Left ventricle myocardium inferior (tissue), 1 donor: ENCODE measurements at places on chromosomes 2 and 18. TPM values are rescaled to one million over a fixed set of nuclear protein-coding genes. Genes with fewer than 3 reads are reported as not detected.

GRCh38 chr2:237533668-237534161 lies 32.7 kb upstream of the PRLH start:
- no peak overlapping the region for H3K4me3 ChIP-seq
- H3K4me1 ChIP-seq, result no peaks in the 10 kb centered on the region
- peaks cover 40% of the 10 kb centered on the region for H3K36me3 ChIP-seq
- no peaks in the 10 kb centered on the region for H3K27me3 ChIP-seq
- DNase-seq, result no peak

GRCh38 chr2:236982693-236983455 lies 102.8 kb upstream of the COPS8 start:
- H3K27me3 ChIP-seq, result no peaks in the 10 kb centered on the region
- DNase-seq, result no peak
- H3K27ac ChIP-seq, result no peak overlapping the region
- no peak overlapping the region for H3K4me3 ChIP-seq
- no peaks in the 10 kb centered on the region for H3K36me3 ChIP-seq
- no peaks in the 10 kb centered on the region for H3K4me1 ChIP-seq

GRCh38 chr2:208062961-208063360 lies 37.6 kb upstream of the PLEKHM3 start:
- peaks cover 6% of the 10 kb centered on the region for H3K27me3 ChIP-seq
- no peaks in the 10 kb centered on the region for H3K36me3 ChIP-seq
- H3K4me3 ChIP-seq, result no peak overlapping the region
- DNase-seq, result no peak

GRCh38 chr18:35193316-35193715 lies 47.5 kb upstream of the ZNF397 start:
- H3K4me1 ChIP-seq, result no peaks in the 10 kb centered on the region
- H3K27ac ChIP-seq, result no peak overlapping the region
- no peak for DNase-seq
- no peaks in the 10 kb centered on the region for H3K27me3 ChIP-seq
- no peak overlapping the region for H3K4me3 ChIP-seq

DNA sequence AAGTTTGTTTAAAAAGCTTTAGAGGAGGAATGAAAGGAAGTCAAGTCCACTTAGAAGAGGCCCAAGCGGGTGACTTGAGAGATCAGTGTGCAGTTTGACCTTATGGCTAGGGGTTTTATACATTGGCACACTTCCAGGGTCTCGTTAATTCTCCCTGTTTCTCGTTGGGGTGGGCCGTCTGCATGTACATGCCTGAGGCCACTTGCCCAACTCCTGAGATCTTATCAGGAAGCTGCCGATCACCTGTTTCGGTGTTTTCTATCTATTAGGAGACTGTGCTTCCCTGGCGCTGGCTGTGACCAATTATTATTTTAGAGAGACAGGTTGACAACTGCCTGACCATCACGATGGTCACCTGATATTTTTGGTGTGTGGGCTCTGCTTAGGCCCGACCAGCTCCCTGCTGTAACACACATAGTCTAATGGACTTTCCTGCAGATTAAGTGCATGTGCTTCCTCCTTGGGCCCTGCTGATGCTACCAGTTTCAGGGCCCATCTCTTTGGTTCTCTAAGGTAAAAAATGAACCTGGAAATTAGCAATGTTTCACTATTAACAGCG lies 31.0 kb upstream of the MSH6 start:
- no peak overlapping the region for H3K4me3 ChIP-seq
- no peak for DNase-seq
- no peaks in the 10 kb centered on the region for H3K4me1 ChIP-seq
- no peak overlapping the region for H3K27ac ChIP-seq
- no peaks in the 10 kb centered on the region for H3K36me3 ChIP-seq

DNA sequence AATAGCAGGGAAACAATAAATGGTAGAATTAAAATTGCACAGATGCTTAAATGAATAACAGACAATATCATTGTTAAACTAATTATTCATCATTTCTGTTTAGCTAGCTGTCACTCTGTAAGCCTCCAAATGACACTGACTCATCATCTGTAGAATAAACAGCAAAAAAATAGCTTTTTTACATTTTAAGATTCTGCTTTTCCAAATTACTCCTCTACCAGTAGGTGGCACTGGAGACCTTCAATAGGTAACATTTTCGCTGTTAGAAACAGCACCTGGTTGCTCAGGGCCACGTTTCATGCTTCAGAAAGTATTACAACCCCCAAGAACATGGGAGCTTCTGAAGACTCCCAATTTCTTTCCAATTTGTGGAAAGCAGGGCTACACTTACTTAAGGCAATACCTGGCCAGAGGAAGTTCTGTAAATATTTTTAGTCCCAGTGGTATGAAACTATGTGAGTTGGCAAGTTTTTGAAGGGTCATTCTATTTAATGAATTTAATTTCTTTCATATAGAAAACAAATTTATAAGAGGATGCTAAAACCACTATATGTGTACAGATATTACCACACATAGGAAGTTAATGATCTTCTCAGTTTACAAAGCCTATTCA lies 45.4 kb downstream of the TTN start:
- DNase-seq, result no peak
- H3K27me3 ChIP-seq, result no peaks in the 10 kb centered on the region
- H3K4me3 ChIP-seq, result no peak overlapping the region
- no peak overlapping the region for H3K27ac ChIP-seq
- H3K4me1 ChIP-seq, result peaks cover 30% of the 10 kb centered on the region

- H3K4me3 ChIP-seq, result no peak overlapping the region
- DNase-seq, result no peak
- no peaks in the 10 kb centered on the region for H3K36me3 ChIP-seq
- no peaks in the 10 kb centered on the region for H3K4me1 ChIP-seq
- no peaks in the 10 kb centered on the region for H3K27me3 ChIP-seq
Measured at GRCh38 chr18:51767293-51767692, 569.8 kb upstream of the MEX3C start.

- no peaks in the 10 kb centered on the region for H3K36me3 ChIP-seq
- DNase-seq, result no peak
- H3K27ac ChIP-seq, result no peak overlapping the region
Measured at GRCh38 chr2:229650901-229651300, 63.5 kb downstream of the DNER start.

GRCh38 chr2:133532919-133533318 lies 35.3 kb downstream of the NCKAP5 start:
- no peak overlapping the region for H3K27ac ChIP-seq
- H3K36me3 ChIP-seq, result no peaks in the 10 kb centered on the region
- DNase-seq, result no peak
- no peaks in the 10 kb centered on the region for H3K4me1 ChIP-seq

DNA sequence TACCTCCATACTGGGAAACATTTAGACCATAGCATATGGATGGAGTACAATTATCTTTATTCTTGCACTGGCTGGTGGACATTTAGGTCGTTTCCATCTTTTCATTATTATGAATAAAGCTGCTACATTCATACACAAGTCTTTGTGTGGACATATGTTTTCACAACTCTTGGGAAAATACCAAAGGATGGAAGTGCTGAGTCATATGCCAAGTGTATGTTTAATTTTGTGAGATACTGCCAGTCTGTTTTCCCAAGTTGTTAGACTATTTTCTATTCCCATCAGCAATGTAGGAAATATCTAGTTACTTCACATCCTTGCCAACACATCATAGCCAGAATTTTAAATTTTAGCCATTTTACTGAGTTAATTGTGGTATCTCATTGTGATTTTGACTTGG lies 91.5 kb downstream of the GALNT13 start:
- no peaks in the 10 kb centered on the region for H3K27me3 ChIP-seq
- H3K27ac ChIP-seq, result no peak overlapping the region
- no peak overlapping the region for H3K4me3 ChIP-seq
- no peaks in the 10 kb centered on the region for H3K36me3 ChIP-seq
- H3K4me1 ChIP-seq, result no peaks in the 10 kb centered on the region

DNA sequence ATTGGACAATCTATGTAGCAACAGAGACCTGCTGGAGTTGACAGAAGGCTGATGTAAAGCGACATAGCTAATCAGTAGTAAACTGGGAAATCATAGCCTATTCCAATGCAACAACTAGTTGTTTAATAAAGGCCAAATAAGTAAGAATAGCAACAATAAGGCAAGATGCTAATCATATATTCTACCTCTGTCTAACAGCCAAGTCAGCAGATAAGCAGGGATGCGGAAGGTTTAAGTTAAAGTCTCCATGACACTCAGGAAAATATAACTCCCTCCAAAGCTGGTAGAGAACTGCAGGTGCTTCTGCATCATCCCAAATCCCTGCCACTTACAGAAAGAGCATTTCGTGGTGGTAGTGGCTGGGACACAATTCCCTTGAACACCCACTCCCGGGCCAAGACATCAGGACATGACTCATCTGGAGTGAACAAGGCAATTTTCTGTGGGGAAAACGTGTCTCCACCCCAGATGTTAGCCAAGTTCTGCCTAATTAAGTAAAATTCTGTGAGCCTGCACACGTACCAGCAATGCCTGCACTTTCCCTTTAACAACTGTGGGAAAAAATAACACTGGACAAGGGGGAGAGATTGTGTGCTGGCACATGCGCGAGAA lies 413.6 kb upstream of the ID2 start:
- H3K4me1 ChIP-seq, result peaks cover 17% of the 10 kb centered on the region
- no peak overlapping the region for H3K4me3 ChIP-seq
- no peaks in the 10 kb centered on the region for H3K36me3 ChIP-seq
- peak; percentile 38 for DNase-seq

DNA sequence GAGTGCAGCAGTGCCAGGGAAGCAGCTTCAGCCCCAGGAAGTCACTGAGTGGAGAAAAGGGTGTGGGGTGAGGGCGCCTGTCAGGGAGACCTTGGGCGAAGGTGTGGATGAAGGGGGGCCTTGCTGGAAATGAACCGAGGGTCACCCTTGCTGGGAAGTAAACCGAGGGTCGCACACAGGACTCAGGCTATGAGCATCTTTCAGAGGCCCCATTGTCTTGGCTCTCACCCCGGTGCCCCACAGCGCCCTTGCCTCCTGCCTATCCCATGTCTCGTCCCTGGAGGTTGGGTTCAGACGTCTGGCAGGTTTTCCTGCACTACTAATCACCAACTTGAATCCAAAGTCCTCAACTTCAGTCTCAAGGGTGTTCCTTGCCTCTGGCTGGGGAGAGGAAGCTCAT lies 122.8 kb upstream of the PXDN start:
- no peaks in the 10 kb centered on the region for H3K36me3 ChIP-seq
- no peak overlapping the region for H3K27ac ChIP-seq
- H3K4me1 ChIP-seq, result no peaks in the 10 kb centered on the region
- peaks cover 89% of the 10 kb centered on the region for H3K27me3 ChIP-seq
- H3K4me3 ChIP-seq, result no peak overlapping the region

DNA sequence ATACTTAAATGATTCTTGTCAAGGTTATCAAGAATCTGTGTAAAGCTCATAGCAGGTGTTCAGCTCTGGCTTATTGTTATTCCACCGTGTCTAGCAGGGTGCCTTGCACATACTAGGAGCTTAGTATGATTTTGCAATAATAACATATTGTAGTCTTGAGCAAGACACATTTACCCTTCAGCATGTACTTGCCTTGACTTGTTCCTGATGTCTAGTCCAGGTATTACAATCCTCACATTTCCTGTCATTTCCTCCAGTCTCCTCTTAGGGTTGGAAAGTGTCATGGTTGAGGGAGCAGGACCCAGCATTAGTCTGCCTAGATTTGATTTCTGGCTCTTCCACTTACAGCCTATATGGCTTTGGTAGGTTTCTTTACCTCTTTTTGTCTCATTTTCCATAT lies 246.1 kb downstream of the RAD51AP2 start:
- no peaks in the 10 kb centered on the region for H3K4me1 ChIP-seq
- no peak overlapping the region for H3K4me3 ChIP-seq
- H3K27me3 ChIP-seq, result peaks cover 6% of the 10 kb centered on the region
- no peaks in the 10 kb centered on the region for H3K36me3 ChIP-seq
- H3K27ac ChIP-seq, result no peak overlapping the region

DNA sequence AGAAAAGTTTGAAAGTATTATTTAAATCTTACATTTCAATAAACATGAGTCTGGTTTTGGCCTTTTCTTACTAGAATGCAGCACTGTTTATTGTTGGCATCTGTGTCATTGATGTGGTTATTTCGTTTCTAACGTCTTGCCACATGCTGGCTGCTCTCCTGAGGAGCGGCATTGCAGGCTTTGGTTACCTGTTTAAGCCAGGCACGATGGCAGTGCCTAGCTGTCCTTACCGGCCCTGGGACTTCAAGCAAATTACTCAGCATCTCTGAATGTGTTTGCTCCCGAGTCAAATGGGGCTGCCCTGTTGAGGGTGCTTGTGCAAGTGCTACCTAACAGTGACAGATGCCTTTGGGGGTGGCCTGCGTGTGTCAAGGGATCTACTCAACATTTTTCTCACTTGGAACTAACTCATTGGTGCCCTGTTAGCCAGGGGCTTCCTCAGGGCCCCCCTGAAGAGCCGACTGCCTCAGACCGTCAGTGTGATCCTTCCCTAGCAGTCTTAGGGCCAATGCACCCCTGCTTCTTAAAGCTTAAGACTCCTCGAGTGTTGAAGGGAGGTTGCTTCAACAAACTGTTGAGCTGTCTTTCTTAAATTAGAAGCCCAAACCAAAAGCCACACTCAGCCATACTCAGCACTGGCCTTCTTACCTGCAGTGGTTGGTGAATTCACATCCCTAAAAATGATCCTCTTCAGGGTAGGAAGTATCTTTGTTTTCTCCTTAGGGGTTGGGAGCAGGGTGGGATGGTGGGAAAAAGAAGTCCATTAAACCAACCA lies 151.5 kb downstream of the NCK2 start:
- no peak overlapping the region for H3K4me3 ChIP-seq
- H3K27me3 ChIP-seq, result no peaks in the 10 kb centered on the region
- peaks cover 26% of the 10 kb centered on the region for H3K36me3 ChIP-seq

- no peak for DNase-seq
- H3K36me3 ChIP-seq, result no peaks in the 10 kb centered on the region
- H3K4me3 ChIP-seq, result no peak overlapping the region
Measured at GRCh38 chr18:79869591-79870300, 72.0 kb downstream of the KCNG2 start.

- H3K4me3 ChIP-seq, result no peak overlapping the region
- H3K36me3 ChIP-seq, result no peaks in the 10 kb centered on the region
- H3K27ac ChIP-seq, result no peak overlapping the region
- H3K4me1 ChIP-seq, result peaks cover 4% of the 10 kb centered on the region
- H3K27me3 ChIP-seq, result no peaks in the 10 kb centered on the region
- no peak for DNase-seq
Measured at GRCh38 chr18:10417664-10418063, 36.8 kb upstream of the APCDD1 start.

GRCh38 chr18:76658627-76659026 lies 163.6 kb upstream of the ZNF516 start:
- H3K36me3 ChIP-seq, result no peaks in the 10 kb centered on the region
- DNase-seq, result no peak
- no peak overlapping the region for H3K4me3 ChIP-seq
- H3K27me3 ChIP-seq, result peaks cover 52% of the 10 kb centered on the region
- no peaks in the 10 kb centered on the region for H3K4me1 ChIP-seq
- no peak overlapping the region for H3K27ac ChIP-seq

- no peak overlapping the region for H3K4me3 ChIP-seq
Measured at GRCh38 chr2:21500401-21500945, 376.7 kb downstream of the TDRD15 start.

Gene VIL1
- total RNA-seq, result not detected

Gene SERPINB4
- not detected for total RNA-seq

Gene EFR3B
- 8.7 TPM for total RNA-seq

Gene ADAM23
- 61.2 TPM for total RNA-seq

Gene MOGAT1
- total RNA-seq, result 0.44 TPM

Gene ZNF2
- 3.4 TPM for total RNA-seq

Gene AQP12A
- not detected for total RNA-seq

Gene VSNL1
- 15.8 TPM for total RNA-seq

Gene KRTCAP3
- 0.63 TPM for total RNA-seq

Gene EDAR
- 0.33 TPM for total RNA-seq

Gene RIT2
- not detected for total RNA-seq

Gene NAT8
- not detected for total RNA-seq

Gene ACSL3
- total RNA-seq, result 50.1 TPM

Gene CAPN14
- total RNA-seq, result 0.27 TPM

Gene RESP18
- not detected for total RNA-seq
